ENCODE measurements at places on chromosomes 3 and 15.

GRCh38 chr3:49454898-49455681 lies 15.0 kb upstream of the DAG1 start:
- DNase-seq, result no peak

GRCh38 chr15:73593304-73594074 lies 39.7 kb downstream of the NPTN start:
- DNase-seq, result no peak

GRCh38 chr15:22902578-22902977 lies 64.1 kb downstream of the NIPA2 start:
- no peak for DNase-seq

- no peak for DNase-seq
Measured at GRCh38 chr3:127698691-127699415, 26.1 kb downstream of the ABTB1 start.

DNA sequence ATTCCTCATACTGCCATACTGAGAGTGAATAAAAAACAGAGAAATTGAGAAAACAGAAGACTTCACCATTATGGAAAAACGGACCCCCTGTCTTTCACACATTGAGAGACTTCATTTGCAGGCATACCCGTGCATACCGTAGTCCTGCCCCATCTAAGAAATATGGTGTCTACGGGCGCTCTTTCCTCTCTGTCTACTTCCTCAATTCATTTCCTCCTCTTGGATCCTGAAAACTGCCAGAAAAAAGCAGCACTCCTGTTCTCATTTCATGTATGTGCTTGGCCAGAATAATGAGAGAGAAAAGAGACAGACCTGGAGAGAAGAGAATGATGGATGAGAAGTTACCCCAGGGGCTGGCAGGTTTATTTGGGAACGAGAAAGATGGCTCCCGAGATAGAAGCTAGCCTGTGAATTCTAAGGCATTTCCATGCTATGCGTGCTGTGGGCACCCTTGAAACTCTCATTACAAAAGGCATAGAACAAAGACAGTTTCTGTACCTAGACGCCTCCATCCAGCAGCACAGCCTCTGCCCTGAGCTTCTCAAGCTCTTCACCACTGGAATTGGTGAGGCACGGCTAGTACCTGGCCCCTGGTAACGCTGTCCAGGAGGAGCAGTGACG lies 62.5 kb upstream of the EPHB3 start:
- no peak for DNase-seq

- DNase-seq, result no peak
Measured at GRCh38 chr15:26954403-26954802, 16.6 kb upstream of the GABRG3 start.

GRCh38 chr3:130395916-130396315 lies 50.4 kb downstream of the COL6A5 start:
- DNase-seq, result no peak

- DNase-seq, result no peak
Measured at GRCh38 chr3:28853830-28854229, 427.0 kb upstream of the RBMS3 start.

GRCh38 chr3:121491683-121492320 lies 54.0 kb downstream of the POLQ start:
- no peak for DNase-seq

GRCh38 chr15:30924353-30924752 lies 20.6 kb downstream of the FAN1 start:
- DNase-seq, result no peak

GRCh38 chr3:169041677-169042171 lies 621.8 kb downstream of the MECOM start:
- no peak for DNase-seq

GRCh38 chr3:50525191-50525910 lies 21.9 kb upstream of the CACNA2D2 start:
- DNase-seq, result no peak

GRCh38 chr3:25861566-25861965 lies 71.7 kb downstream of the OXSM start:
- no peak for DNase-seq

GRCh38 chr3:51873876-51874275 lies 1.5 kb downstream of the IQCF5 start:
- no peak for DNase-seq

GRCh38 chr3:54845551-54845950 lies 82.3 kb downstream of the LRTM1 start:
- DNase-seq, result no peak

GRCh38 chr3:110026421-110026820 lies 689.1 kb upstream of the DPPA4 start:
- no peak for DNase-seq

DNA sequence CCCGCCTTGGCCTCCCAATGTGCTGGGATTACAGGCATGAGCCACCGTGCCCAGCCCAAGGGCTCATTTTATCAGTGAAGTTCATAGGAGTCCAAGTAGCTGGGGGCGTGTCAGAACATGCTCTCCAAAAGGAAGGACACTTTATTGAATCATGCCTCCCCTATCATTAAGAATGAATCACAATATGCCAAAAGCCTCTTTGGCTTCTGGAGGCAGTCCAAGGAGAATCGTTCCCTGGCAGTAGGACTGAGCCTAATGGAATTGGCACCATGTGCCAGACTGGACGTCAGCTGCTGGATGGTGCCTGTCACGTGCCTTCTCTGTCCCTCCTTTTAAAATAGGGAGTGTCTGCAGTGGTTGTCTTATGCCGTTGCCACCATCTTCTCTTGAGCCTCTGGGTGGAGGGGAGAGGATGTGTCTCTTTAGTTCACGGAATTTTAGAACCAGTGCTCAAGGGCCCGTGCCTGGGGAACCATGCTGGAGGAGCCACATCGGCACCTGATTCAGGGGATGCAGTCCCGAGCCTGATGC lies 234.7 kb upstream of the LYSMD4 start:
- no peak for DNase-seq

GRCh38 chr15:59232476-59232875 lies 25.8 kb downstream of the LDHAL6B start:
- no peak for DNase-seq

DNA sequence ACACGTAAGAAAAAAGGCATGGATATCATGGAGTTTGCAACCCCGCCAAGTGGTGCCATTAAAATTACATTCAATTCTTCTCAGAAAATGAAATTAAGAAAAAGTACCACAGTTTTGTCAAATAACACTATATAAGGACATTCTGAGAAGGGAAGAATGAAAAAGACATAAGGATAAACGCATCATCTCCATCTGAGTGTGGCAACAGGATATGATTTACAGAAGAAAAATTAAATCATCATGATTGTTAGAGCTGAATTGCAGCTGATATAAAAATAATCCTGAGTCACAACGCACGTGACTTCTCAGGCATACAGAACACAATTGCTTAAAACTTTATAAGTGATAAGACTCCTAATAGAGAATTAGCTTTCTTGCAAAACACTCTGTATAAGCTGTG lies 133.8 kb downstream of the GREM1 start:
- DNase-seq, result no peak

DNA sequence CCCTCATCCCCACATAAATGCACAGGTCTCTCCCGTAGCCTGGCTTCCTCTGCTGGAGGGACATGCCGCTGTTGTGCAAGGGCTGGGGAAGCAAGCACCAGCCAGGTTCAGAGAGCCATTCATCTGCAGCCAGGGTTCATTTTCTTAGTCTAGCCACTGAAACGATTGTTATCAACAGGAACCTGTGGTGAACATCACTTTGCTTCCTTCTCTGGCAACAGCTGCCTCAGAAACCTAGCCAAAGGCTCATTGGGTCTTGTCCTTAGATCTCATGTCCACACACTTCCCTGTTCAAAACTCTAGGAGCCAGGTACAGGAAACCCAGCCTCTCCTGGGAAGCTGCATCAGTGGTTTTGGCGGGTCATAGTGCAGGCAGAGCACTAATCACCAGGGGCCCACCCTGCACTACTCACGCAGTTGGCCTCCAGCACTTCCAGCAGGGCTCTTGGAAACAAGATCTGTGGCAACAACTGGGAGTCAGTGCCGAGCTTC lies 47.0 kb downstream of the OXNAD1 start:
- DNase-seq, result no peak

DNA sequence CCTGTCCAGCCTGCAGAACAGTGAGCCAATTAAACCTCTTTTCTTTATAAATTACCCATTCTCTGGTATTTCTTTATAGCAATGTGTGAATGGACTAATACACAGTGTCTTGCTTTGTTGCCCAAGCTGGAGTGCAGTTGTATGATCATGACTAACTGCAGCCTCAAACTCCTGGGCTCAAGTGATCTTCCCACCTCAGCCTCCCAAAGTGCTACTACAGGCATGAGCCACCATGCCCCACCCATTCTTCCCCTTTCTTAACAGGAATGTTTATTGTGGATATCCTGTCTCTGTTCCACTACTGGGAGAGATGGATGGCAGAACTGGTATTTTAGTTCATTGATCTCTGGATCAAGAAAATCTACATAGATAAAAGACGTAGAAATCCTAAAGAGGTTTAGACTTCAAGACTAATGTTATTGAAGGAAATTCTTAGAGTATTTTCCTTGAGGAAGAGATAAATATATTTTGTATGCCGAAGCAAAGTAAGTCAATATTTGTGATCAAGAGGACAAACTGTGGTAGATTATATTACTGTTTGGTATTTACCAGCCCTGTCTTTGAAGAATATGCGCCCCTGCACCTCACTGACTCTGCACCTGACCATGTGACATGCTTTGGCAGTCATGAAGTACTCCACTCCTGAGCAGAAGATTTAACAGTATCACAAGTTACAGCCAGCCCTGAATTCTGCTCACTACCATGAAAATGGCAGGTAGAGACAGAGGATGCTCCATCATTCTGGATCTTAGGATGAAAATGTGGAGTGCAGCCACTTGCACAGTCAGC lies 42.9 kb downstream of the UACA start:
- no peak for DNase-seq

DNA sequence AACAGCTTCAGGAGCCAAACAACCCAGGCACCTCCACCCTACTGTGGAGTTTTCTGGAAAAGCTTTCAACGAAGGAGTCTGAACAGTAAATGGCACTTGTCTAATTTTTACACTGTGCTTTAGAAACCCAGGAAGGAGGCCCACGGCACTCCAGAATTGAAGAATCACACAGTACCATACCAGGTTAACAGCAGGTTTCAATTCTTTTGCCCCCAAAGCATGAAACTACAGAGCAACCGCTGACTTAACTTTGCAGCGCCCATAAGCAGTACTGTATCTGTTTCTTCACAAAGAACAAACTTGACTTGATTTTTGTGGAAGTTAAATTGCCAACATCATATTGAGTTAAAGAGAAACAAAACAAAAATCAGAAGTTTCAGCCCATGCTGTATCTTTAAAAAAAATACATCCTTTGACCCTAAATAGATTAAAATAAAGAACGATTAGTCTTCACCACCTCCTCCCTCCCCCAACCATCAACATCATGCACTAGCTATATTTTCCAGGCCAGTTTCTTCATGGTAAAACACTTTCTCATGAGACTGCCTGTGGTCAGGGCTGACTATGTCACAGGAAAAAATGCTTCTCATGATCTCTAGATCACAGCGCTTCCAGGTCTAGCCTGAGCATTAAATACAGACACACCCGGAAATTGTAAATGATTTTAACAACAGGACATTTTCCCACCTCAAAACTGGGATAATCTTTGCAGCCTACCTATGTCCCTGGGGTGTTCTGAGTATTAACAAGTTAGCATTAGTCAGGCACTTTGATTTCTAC lies 456.3 kb downstream of the FOXP1 start:
- DNase-seq, result no peak

DNA sequence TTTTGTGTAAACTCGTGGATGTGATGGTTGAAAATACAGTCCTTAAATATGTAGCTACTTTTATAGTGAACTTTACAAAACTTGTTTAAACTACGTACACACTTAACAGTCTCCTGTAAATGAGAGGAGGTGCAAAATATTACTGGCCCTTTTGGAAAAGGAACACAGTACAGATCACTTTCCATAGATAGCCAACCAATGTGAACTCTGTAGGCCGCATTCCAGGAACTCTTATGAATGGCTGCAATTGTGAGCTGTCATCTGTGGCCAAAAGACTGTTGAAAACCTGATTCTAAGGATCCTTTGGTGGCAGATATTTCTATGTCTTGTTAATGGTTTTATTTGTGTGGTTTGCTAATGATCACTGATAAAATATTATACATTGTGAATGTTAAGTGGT lies 6.2 kb downstream of the TSC22D2 start:
- no peak for DNase-seq

DNA sequence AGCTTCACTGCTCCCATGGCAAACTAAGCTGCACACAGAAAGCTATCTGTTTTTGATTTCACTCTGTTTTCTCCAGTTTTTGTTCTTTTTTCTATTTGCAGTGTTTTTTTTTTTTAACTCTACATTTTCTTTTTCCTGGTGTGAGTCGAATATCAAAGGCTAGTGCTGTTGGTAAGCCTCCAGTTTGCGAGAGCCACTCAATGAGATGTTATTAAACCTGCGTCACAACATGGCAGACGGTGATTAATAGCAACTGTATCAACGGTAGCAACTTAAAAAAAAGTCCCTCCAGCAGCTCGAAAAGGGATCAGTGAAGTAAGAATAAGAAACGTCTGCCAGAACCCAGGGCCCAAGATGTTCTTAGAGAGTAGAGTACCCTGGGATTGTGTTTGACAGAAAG lies 84.1 kb downstream of the MEIS2 start:
- no peak for DNase-seq

- no peak for DNase-seq
Measured at GRCh38 chr3:37863949-37864822, 2.5 kb downstream of the CTDSPL start.
